Ovary (tissue), 10 donors: ENCODE measurements at places on chromosomes 12 and 14. TPM values are rescaled to one million over a fixed set of nuclear protein-coding genes. Genes with fewer than 3 reads are reported as not detected.

The TEP1 gene
- total RNA-seq = 14.9 TPM

The LBHD2 gene
- 0.47 TPM for total RNA-seq

The NELL2 gene
- total RNA-seq = 1.0 TPM

The IRF2BPL gene
- 78.1 TPM for total RNA-seq

The DEPDC4 gene
- total RNA-seq = 2.2 TPM

The SIX6 gene
- total RNA-seq = not detected

The SLC25A21 gene
- total RNA-seq = 1.5 TPM

The FIGNL2 gene
- total RNA-seq = 0.11 TPM

The TAS2R50 gene
- total RNA-seq = 1.3 TPM

The FOXN4 gene
- total RNA-seq = not detected

The METTL17 gene
- 45.7 TPM for total RNA-seq

The NANOG gene
- total RNA-seq = 0.55 TPM

The PKP2 gene
- total RNA-seq = 124 TPM

The PTHLH gene
- 0.50 TPM for total RNA-seq

The DCAF4 gene
- 25.8 TPM for total RNA-seq

The EML5 gene
- 29.5 TPM for total RNA-seq

The TAS2R31 gene
- 6.9 TPM for total RNA-seq

The TSPAN19 gene
- not detected for total RNA-seq

The KCNC2 gene
- total RNA-seq = not detected

The AVPR1A gene
- 7.7 TPM for total RNA-seq

The VTI1B gene
- total RNA-seq = 57.3 TPM

The WSCD2 gene
- 0.11 TPM for total RNA-seq

The TSHR gene
- 0.41 TPM for total RNA-seq

The LRRC10 gene
- total RNA-seq = not detected

The GPRC5D gene
- not detected for total RNA-seq

The TUNAR gene
- total RNA-seq = 0.36 TPM

The PALS1 gene
- total RNA-seq = 15.5 TPM

The LRP1-AS gene
- not detected for total RNA-seq

The TEX52 gene
- not detected for total RNA-seq

The LAG3 gene
- 16.0 TPM for total RNA-seq

The HOXC10 gene
- not detected for total RNA-seq

The TAMALIN gene
- 42.2 TPM for total RNA-seq

The GPR84 gene
- 1.0 TPM for total RNA-seq

The KRT73 gene
- total RNA-seq = not detected

The SLC6A15 gene
- 0.37 TPM for total RNA-seq

The ESRRB gene
- not detected for total RNA-seq

The EEF1AKMT3 gene
- 11.0 TPM for total RNA-seq

The ARMH4 gene
- 22.5 TPM for total RNA-seq

The CARMIL3 gene
- total RNA-seq = 0.08 TPM

The PMCH gene
- not detected for total RNA-seq

The FSCB gene
- total RNA-seq = not detected

The NINJ2 gene
- total RNA-seq = not detected

The ADCY4 gene
- 8.8 TPM for total RNA-seq

The DNAJC22 gene
- not detected for total RNA-seq

The CLEC4C gene
- total RNA-seq = not detected

The RNASE3 gene
- not detected for total RNA-seq

The GPR65 gene
- 1.7 TPM for total RNA-seq

The ZNF891 gene
- 4.7 TPM for total RNA-seq

The SNW1 gene
- total RNA-seq = 69.8 TPM

The CLECL1 gene
- total RNA-seq = 0.60 TPM

The SYCP3 gene
- total RNA-seq = not detected

The SLC17A8 gene
- total RNA-seq = not detected

The SMCO2 gene
- not detected for total RNA-seq

The OTOGL gene
- 0.10 TPM for total RNA-seq

The ABCD2 gene
- total RNA-seq = 0.12 TPM
